M059J (cell line): ENCODE measurements at places on chromosomes 7 and 10.
A peak's percentile ranks its signal among the peaks of the same experiment; 100 is the strongest.

GRCh38 chr7:36082910-36083309 is 70.1 kb upstream of the EEPD1 start:
- DNase-seq: peak; percentile 7

GRCh38 chr10:80681142-80681541 is 143.4 kb downstream of the SH2D4B start:
- DNase-seq: no peak

GRCh38 chr10:5509236-5509635 is 9.9 kb upstream of the CALML5 start:
- DNase-seq: no peak

DNA sequence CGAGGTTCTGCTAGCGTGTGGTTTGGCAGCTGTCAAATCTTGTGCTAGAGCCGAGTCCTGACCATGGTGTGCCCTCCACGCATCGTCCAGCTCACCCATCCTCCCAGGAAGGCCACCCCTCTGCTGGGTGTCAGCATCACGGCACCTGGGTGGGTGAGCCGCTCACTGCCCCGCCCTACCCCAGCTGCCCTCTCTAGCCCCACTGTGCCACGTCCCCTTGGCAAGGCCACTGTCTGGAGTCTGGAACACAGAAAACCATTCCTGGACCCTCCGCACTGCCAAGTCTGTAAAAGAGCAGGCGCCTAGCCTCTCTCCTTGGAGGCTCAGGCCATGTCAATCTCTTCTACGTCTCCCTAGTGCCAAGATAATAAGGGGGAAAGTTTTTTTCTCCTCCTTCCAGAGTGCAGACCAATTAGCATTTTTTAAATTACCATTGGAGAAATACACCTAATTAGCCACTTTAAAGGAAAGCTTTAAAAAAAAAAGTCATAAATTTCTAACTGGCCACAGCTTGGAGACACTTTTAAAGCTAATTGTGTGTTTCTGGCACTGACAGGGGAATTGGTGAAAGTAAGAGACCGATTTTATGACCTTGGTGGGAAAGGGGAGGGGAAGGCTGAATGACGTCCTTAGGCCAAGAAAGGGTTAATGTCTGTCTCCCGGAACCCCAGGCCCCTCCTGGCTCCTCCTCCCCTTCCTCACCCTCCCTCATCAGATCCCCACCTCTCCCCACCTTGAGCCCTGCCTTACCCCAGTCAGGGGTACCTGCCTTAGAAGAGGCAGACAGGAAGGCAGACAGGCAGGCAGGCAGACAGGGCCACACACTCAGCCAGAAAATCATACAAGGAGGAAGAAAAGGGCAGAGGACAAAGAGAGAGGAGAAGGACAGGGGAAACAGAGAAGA is 151.2 kb downstream of the PLXNA4 start:
- no peak for DNase-seq

DNA sequence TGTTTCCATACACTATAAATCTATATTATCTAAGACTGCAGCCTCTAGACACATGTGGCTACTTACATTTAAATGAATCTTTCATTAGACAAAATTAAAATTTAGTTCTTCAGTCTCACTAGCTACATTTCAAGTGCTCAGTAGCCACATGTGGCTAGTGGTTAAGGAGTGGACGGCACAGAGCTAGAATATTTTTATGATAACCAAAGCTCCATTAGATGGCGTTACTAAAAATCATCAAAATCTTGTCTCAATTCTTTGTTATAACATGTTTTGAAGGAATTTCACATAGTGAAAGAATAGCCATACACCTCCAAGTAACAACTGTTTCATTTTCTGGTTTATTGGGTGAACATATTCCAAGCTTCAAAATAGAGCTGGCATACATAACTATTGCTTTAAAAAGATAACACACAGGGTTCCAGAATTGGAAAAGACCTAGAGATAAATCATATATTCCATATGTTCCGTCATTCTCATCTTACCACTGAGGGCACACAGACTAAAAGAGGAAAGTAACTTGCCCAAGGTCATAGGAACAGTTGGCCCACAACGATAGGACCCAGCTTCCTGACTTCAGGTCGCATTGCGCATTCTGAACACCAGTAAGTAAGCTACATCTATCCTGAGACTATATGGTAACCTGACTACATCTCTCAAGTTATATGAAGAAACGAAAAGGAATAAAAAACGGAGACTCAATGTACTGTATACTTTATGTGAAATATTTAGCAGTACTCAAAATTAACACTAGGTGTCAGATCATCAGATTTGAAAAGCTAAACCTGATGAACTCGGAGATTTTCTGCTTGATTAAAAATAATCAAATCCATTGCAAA is 66.6 kb downstream of the CAV1 start:
- peak; percentile 37 for DNase-seq

GRCh38 chr10:80784695-80785094 is 247.0 kb downstream of the SH2D4B start:
- no peak for DNase-seq

DNA sequence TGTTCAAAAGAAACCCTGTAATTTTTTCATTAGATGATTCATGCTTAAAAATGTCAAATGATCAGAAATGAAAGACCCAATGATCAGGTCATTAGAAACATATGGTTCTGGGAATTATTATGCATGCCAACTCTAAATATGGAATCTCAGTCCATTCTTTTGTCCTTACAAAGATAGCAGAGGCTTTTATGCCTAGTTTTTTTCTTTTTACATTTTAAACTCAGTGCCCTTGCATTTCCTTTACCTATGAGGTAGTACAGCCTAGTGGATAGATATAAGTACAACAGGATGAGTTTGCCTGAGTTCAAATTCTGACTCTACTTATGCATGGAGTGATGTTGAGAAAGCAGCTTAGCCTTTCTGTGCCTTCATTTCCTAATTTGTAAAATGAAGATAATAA is 392.9 kb downstream of the SUGCT start:
- no peak for DNase-seq
